Activated T-helper 1 cell treated with anti-CD3 and anti-CD28 coated beads, Interleukin-12 subunit alpha, Interleukin-12 subunit beta, Interleukin-2, Interleukin-4 antibody, amounts not matched to agents 30 ng/mL and 10 ng/mL and 1 ng/mL, durations not matched to agents 14 hours and 24 hours and 36 hours (primary cell): ENCODE measurements at places on chromosomes 11 and 22. TPM values are rescaled to one million over a fixed set of nuclear protein-coding genes. Genes with fewer than 3 reads are reported as not detected.

DNA sequence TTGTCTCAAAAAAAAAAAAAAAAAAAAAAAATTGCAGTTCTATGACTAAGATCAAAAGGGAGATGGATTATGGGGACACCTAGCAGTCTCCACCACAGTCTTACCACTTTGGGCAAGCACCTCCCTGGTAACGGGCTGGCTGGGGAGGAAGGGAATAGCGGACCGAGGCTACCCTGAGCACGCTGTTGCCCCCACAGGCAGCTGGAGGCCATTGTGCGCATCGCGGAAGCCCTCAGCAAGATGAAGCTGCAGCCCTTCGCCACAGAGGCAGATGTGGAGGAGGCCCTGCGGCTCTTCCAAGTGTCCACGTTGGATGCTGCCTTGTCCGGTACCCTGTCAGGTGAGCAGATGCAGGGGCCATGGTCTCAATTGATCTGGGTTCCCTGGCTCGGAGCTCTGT lies 21.2 kb downstream of the MCM5 start:
- no peak overlapping the region for H3K4me3 ChIP-seq
- peaks cover 48% of the 10 kb centered on the region for H3K36me3 ChIP-seq
- DNase-seq = no peak
- no peaks in the 10 kb centered on the region for H3K27me3 ChIP-seq
- H3K27ac ChIP-seq = no peak overlapping the region
- H3K4me1 ChIP-seq = no peaks in the 10 kb centered on the region

GRCh38 chr11:76789443-76789719 lies 6.2 kb downstream of the TSKU start:
- no peaks in the 10 kb centered on the region for H3K4me1 ChIP-seq
- peaks cover 26% of the 10 kb centered on the region for H3K27me3 ChIP-seq
- H3K4me3 ChIP-seq = no peak overlapping the region
- no peak overlapping the region for H3K27ac ChIP-seq

DNA sequence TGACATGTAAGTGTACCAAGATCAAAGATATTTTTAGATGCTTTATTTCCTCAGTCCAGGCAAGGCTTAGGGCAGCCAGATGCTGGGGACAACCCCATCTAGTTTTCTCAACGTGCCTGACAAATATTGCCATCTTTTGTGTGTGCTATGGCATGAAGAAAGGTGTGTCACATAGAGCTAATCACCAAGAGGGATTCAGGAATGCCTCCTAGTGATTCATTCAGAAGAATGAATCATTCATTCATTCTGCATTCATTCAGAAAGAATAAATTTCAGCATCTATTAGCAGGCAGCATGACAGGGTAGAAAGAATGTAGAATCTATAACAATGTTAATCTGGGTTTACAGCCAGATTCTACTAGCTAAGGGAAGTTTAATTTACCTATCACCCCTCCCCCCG lies 75.4 kb upstream of the LRRC4C start:
- H3K27ac ChIP-seq = no peak overlapping the region
- no peaks in the 10 kb centered on the region for H3K4me1 ChIP-seq
- DNase-seq = no peak
- no peaks in the 10 kb centered on the region for H3K36me3 ChIP-seq
- no peak overlapping the region for H3K4me3 ChIP-seq

Gene SLC6A5
- total RNA-seq = not detected in 2 replicates

Gene PARVG
- total RNA-seq = 50.6 and 52.8 TPM in 2 replicates

DNA sequence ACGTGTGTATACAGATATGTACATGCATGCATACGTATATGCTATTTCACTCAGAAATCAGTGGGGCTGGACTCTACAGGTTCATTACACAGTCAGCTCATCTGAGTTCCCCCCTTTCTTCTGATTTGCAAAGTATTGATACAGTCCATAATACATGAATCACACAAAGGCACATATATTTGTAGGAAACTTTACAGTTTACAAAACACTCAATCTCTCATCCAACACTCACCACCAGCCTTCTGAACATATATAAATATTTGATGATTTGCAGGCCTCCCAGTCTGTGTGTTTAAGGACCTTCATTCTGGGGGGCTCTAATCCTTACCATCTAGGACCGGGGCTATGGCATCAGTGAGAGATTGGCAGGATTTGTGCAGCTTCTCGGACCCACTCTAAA lies 293.8 kb downstream of the TENM4 start:
- DNase-seq = no peak
- no peak overlapping the region for H3K4me3 ChIP-seq
- no peaks in the 10 kb centered on the region for H3K27me3 ChIP-seq
- no peaks in the 10 kb centered on the region for H3K36me3 ChIP-seq

Gene PHF21B
- total RNA-seq = 0.21 TPM in 1 of 2 replicates, not detected in the other

DNA sequence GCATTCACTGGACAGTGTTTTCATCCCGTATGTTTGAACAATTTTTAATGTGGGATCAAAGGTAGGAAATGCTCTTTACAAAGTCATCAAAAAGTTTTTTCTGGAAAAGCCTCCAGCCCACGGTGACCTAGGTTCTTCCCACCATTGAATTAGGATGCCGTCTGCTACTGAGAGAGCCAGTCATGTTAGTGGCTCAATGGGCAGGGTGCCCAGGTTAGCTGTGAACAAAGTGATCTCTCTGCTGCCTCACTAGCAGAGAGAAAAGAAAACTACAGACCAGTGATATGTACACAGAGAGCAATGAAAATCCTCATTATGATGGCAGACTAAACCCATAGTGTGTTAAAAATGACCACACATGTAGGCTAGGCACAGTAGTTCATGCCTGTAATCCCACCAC lies 32.4 kb downstream of the KCNQ1 start:
- H3K4me3 ChIP-seq = no peak overlapping the region
- peaks cover 13% of the 10 kb centered on the region for H3K36me3 ChIP-seq
- no peak overlapping the region for H3K27ac ChIP-seq
- peaks cover 18% of the 10 kb centered on the region for H3K4me1 ChIP-seq
- no peaks in the 10 kb centered on the region for H3K27me3 ChIP-seq

DNA sequence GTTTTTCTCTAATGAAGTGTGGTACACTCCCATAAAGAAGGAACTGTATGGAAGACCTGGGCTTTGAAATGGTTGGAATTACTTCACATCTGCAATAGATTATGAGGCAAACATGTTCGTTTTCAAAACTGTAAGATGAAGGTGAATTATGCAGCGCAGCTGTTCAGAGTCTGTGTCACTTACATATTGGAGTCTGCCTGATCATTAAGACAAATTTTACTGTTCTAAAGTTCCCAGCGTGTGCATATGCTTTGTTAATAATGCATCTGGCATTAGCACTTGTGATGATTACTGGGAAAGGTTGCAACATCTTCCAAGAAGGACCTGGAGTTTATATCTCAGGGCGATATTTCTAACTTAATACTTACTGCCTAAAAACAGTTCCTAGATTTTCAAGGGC lies 255.2 kb upstream of the ZC3H12C start:
- H3K4me1 ChIP-seq = no peaks in the 10 kb centered on the region
- H3K4me3 ChIP-seq = no peak overlapping the region
- H3K27ac ChIP-seq = no peak overlapping the region
- peaks cover 2% of the 10 kb centered on the region for H3K27me3 ChIP-seq
- no peaks in the 10 kb centered on the region for H3K36me3 ChIP-seq
- no peak for DNase-seq

Gene CASP4
- 32.9 and 34.0 TPM in 2 replicates for total RNA-seq

GRCh38 chr11:57124917-57125316 lies 56.8 kb upstream of the LRRC55 start:
- H3K27me3 ChIP-seq = peaks cover 11% of the 10 kb centered on the region
- DNase-seq = no peak
- no peaks in the 10 kb centered on the region for H3K36me3 ChIP-seq
- no peak overlapping the region for H3K4me3 ChIP-seq
- no peaks in the 10 kb centered on the region for H3K4me1 ChIP-seq

Gene FAM83F
- total RNA-seq = 0.05 and 0.39 TPM in 2 replicates
